ENCODE measurements at places on chromosomes 2 and 18.

DNA sequence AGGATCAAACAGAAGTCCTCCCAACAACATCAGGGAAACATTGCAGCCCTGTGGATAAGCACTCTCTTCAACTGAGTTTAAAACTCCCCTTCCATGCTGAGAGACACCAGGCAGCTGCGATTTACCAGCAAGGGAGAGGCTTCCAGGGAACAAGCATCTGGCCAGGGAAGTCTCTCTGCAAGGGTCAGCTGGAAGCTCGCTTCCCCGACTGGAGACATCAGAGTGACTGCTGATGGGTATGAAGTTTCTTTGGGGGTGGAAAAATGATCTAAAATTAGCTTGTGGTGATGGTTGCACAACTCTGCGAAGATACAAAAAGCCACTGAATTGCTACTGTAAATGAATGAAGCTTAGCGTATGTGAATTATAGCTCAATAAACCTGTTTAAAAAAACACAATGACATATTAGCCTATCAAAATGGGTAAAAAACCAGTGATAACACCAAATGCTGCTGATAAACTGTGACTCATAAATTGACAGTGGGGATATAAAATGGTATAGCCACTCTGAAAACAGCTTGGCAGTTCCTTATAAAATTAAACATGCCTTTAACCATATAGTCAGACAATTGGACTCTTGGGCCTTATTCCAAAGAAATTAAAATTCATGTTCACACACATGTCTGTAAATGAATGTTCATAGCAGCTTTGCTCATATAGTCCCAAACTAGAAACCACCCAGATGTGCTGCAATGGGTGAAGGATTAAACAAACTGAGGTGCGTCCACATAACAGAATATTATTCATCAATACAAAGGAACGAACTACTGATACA lies 1082.0 kb downstream of the SOCS6 start:
- DNase-seq: no peak

GRCh38 chr18:63186520-63187222 lies 132.9 kb downstream of the BCL2 start:
- DNase-seq: no peak

DNA sequence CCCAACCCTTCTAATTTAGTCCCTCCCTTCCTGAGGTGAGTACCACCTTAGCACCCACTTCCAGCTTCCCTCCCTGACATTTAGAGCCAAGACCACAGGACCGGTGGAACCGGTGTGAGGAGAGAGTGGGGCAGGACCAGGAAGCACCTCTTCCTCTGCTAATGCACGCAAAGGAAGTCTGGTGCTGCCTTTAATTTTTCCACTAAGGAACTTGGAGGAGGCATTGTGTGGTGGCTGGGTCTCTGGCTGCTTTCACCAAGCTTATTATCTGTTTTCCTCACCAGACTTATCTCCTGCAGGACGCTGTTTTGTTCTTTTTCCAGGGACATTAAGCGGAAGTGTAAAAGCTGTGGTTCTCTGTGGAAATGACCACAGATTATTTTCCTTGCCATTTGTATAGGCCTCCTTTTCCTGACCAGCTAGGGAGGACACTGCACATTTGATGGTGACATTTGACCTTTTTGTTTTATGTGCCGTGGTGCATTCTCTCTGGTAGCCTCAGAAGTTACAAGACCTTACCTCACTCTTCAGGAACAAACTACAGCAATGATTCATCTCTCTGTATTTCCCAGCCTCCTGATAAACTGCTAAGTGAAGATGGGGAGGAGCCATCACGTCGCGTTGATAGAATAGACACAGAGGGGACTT lies 39.8 kb upstream of the SPTBN1 start:
- DNase-seq: no peak

DNA sequence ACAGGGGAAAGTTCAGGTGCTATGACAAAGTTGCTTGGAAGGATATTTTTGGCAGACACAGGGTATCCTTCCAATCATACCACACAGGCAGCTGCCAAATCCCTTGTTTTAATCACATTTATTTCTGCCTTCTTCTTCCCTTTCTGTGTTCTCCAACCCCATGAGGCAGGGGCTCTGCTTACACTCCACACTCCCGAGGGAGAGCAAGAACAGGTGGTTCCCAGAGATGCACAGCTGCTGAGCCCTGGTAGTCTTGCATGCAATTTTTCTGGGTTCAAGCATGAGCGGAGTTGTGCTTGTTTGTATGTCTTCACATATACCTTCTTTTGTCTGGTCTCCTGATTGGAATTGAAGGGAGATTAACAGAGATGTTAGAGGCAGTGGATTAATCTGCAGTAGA lies 251.7 kb upstream of the ST6GAL2 start:
- DNase-seq: peak; percentile 26

DNA sequence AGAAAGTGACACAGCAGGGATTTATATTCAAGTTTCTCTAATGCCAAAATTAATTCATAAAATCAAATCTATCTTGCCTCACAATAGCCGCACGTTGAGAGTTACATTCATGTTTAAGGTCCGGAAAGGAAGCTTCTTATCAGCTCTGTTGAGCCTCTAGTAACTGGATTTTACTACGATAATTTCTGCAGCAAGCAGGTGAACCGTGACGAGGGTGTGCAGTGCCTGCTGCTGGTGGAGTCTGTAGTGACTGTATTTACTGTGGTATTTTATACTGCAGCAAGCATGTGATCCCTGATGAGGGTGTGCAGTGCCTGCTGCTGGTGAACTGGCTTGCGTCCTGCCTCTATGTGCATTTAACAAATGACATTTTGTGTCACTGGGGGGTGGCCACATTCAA lies 120.0 kb downstream of the SNTG2 start:
- DNase-seq: no peak

GRCh38 chr2:62785810-62786597 lies 80.5 kb downstream of the EHBP1 start:
- no peak for DNase-seq

- DNase-seq: no peak
Measured at GRCh38 chr2:156430980-156431358, 5.2 kb upstream of the GPD2 start.

All from NCI-H1436 (cell line).